Mesendoderm (in vitro differentiated cells): ENCODE measurements at places on chromosomes 12 and 14.

DNA sequence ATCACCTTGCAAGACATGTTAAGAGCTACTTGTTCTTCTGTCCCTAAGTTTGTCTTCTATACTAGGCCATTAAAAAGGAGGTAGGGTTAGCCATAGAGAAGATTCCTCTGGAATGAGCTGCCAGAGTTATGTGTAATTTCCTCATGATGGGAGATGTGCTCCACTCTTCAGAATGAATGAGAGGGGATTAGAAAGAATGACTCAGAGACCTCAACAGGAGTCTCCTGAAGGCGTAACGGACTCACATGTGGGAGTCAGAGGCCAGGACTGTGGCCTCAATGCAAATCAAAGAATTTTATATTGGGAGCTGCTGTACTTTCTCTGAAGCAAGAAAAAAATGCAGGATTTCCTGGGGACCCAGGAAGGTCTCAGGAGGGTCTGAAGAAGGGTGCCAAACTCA is 87.8 kb upstream of the ATXN7L3B start:
- DNase-seq, result peak; percentile 33

GRCh38 chr14:61528591-61529021 is 166.7 kb upstream of the HIF1A start:
- DNase-seq, result no peak

- no peak for DNase-seq
Measured at GRCh38 chr12:50753232-50753769, 10.6 kb upstream of the ATF1 start.

GRCh38 chr14:68380329-68380741 is 412.5 kb downstream of the ZFP36L1 start:
- DNase-seq, result no peak

DNA sequence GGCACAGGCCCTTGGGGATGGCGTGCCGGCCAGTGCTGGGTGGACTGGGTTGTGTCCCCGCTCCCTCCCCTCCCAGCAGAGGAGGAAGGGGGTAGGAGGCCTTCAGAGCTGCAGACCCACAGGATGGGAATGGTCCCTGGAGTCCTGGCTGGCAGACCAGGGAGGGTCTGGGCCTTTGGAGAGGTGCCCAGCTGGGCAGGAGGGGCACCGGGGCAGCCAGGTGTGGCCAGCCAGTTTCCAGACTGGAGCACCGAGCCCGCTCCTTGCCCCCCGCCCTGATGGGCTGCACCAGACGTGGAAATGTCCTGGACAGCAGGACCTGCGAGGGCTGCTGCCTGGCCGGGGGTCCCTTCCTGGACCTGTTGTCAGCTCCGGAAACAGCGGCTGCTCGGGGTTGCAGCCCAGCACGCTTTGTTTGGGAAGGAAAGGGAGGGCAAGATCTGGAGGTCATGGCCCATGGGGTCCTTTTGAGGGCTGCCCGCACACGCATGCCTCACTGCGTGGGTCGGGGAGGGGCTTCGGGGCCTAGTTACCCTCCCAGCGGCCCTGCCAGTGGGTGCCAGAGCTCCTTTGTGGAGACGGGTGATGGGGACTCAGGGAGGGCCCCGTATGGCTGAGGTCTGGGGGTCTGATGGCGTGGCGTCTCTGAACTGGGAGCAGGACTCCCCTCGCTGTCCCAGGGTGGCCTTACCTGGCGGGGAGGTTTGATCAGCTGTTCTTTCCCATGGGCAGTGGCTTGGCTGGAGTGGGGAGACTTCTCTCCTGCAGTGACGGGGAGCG is 9.1 kb downstream of the KIF26A start:
- no peak for DNase-seq

DNA sequence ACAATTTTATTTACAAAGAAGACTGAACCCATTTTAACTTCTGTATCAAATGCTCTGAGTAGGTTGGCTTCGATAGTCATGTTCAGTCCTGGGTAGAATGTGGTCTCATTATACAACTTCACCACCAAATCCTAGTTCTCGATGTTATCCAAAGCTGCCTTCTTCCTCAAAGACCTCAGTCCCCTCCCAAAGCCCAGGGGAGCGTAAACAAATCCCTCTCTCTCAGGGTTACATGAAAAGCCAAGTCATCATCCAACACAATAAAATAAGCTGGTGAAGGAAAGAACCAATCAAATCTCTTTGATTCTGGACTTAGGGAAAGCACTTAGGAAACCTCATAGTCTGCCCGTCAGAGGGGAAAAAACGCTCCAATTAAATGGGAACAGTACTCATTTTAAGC is 9.1 kb downstream of the PTCSC3 start:
- DNase-seq, result peak; percentile 15

- no peak for DNase-seq
Measured at GRCh38 chr12:76276499-76277151, 71.6 kb downstream of the BBS10 start.

GRCh38 chr12:91892081-91892855 is 253.4 kb downstream of the BTG1 start:
- peak; percentile 16 for DNase-seq

DNA sequence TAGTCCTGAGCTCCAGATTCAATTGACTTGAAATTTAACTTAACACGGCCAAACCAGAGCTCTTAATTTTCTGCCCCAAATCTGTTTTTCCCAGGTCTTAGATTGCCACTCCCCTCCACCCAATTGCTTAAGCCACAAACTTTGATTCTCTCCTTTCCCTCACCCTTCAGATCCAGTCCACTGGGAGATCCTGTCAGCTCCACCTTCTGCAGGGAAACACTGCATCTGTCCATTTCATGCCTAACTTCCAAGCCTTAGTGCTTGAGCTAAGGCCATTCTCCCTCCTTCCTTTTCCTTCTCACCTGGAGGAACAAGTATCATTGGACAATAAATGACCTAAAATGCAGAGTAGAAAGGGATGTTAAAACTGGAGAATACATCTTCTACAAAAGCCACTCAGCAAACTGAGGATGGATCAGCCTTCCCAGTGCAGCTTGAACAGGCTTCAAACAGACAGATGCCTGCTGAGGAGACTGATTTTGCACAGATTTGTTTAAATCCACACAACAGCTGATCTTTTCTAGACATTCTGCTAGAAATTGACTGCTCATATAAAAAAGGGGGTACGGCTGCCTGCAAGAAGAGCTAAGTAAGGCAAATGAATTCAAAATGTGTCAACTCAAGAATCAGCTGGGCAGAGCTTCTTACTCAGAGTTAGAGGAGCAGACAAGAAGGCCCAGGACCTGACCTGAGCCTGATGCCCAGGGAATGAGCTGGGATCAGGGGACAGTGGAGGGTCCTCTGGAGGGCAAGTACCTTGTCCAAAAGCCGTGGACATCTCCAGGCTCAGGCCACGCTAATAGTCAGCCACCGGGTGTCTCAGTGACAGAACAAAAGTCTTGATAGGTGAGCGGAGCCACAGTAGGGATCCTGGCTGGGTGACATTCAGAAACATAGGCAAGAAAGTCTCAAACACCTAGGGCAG is 81.3 kb upstream of the RIC8B start:
- no peak for DNase-seq

- DNase-seq, result no peak
Measured at GRCh38 chr14:57943038-57943437, 77.1 kb upstream of the SLC35F4 start.

DNA sequence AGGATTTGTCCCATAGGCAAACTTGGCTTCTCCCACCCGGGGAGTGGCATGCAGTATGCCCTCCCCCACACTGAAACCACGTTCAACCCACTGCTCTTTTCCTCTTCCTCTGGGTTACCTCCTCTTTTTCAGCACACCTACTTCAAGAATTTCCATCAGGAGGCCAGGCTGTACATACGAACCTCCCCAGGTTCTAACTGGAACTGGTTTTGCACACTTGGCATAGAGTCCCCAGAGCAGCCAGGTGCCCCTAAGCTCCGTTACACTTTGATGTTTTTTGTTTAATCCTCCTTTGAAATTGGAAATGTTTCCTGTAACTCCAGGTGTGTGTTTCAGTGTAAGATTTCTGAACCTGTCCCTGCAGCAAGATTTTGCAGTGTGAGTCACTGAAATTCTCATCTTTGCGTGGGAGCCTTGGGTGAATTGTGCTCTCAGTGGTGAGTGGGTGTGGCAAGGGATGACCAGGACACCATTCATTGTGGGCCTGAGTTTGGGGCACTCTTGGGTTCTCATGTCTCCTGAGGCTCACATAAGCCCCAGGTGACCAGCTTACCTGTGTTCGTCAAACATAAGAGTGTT is 18.2 kb downstream of the CD9 start:
- no peak for DNase-seq

DNA sequence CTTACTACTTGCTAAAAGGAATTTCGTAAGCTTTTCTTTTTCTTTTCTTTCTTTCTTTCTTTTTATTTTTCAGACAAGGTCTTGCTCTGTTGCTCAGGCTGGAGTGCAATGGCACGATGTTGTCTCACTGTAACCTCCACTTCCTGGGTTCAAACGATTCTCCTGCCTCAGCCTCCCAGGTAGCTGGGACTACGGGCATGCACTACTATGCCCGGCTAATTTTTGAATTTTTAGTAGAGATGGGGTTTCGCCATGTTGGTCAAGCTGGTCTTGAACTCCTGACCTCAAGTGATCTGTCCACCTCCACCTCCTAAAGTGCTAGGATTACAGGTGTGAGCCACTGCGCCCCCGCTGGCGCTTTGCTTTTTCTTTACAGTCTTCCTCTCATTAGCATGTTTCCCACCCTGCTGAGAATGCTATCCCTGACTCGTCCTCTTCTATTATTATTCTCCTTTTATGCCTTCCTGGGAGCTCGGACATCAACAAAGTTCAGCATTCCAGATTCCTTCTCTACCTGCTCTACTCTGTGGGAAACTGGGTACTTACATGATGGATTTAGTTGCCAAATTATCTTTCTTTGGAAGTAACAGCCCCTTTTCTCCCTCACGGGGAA is 3.1 kb downstream of the MTHFD1 start:
- peak; percentile 89 for DNase-seq

DNA sequence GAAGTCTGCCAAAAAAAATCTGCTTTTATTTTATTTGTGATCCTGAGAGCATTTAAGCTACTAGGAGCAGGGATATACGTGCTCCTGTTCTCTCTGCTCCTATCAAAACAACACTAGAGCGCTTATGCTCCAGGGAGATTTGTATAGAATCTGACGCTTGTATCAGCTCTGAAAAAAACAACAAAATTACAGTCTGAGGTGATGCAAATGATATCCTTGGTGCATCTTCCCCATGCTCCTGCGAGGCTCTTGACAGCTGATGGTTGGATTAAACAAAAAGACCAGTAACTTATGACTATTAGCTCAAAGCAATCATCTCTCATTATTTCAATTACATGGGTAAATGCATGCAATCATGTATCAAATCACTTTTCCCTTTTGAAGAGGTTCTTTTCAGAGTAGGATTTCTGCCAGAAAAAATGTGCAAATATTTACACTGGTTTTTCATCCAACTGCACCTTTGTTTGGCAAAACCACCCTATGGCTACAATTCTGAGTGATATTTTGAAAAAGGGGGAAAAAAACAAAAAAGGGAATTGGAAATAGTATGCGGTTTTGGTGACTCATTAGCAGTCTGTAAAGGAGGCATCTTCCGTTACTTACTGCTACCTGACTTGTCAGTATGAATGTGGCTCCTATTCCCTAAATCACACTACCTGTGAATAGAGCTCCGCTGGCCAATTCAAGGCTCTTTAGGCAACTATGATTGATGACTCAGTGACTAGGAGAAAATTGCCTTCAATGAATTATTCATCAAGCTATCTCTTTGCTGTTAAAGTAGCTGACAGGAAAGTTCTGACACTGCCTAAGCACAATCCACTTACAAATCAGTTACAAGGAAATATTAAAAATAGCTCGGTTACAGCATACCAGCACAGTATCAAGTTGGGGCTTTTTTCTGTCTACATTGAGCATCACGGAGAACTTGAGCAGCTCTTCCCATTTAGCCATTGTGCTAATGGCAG is 450.0 kb downstream of the FOXG1 start:
- DNase-seq, result no peak

DNA sequence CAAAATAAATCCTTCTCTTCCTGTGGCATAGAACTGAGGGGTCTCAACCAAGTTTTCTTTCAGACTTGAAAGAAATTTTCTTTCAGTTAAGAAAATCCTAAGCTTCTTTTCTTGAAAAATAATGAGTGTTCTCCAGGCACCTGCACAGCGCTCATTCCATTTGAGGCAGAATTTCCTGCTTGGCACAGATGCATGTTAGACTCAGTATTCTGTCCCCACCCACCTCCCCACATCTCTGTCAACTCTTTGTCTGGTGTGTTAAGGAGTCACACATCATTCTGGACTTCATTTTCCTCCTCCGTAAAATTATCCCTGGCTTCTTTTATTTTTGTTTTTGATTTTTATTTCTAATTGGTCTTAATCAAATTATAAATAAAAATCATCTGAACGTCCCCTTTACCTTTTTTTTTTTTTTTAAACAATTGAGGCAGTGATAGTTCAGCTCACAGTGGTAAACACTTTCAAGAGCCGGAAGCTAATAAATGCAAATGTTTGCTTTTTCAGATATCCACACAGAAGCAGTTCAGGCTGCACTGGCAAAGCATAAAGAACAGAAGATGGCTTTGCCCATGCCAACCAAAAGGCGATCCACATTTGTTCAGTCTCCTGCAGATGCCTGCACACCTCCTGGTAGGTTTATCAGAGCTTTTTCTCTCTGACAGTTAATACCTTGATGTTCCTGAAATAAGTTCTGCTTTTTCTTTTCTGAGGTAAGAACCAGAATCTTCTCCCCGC is 104.0 kb upstream of the ATF1 start:
- DNase-seq, result no peak

GRCh38 chr14:73438993-73439392 is 19.4 kb downstream of the NUMB start:
- DNase-seq, result no peak

DNA sequence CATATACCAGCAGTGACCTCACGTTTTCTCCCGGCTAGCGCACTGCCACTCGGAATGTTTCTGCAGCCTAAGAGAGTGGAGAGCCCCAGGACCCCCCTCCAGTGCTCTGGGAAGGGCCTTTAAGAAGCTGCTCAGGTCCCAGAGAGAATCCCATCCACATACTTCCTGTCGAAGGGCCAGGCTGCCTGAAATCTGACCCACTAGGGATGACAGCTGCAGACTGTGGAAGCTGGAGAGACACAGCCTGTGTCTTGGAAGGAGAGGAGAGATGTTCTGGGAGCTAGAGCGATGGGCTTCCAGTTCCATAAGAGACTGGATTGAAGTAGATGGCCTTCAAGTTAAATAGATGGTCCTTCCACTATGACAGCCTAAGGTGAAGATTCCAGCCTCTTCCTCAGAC is 54.4 kb downstream of the IQSEC3 start:
- no peak for DNase-seq

DNA sequence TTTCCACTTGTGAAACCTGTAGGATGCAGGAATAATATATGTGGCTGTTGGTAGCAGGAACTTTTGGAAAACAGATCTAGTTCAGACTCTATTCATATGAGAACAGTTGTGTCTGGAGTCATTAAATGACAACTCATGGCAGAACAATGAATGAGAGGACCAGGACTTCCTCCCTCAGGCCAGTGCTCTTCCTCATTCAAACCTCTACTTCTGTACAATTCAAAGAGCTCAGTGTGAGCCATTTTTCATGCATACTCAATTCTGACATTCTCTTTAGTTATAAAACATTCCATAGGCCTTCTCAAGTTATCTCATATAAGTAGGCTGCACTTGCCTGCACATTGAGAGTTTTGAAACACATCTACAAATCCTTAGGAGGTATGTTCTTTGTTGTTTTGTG is 1526.6 kb upstream of the FLRT2 start:
- no peak for DNase-seq
